ENCODE measurements at places on chromosomes 16 and 17.

DNA sequence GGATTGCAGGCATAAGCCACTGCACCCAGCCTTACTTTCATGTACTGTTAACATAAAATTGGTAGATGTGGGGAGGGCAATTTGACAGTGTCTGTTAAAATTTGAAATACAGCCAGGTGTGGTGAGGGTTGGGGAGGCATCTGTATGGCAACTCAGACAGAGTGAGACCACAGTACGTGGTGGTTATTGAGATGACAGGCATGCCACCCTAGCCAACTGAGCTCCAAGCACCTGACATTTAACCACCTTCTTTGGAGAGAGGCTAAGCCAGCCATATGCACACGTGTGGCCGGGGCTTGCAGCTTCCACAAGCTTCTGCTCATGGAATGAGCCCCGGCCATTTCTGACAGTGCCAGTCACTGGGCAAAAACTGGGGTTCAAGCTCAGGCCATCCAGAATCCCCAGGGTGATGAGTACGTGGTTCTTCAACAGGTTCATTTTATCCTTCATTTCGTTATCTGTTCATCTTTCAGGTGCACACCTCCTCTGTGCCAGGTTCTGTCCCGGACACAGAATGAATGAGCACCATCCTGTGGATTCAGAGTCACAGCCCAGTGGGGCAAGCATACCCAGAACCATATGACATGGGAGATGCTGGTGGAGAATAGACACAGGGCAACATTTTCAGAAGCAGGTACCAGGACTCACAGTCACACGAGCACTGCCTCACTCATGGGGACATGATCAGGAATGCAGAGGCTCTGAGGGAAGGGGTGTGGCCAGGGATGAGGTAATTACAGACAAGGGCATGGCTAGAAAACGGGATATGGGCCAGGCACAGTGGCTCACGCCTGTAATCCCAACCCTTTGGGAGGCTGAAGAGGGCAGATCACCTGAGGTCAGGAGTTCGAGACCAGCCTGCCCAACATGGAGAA is 36.2 kb downstream of the C16orf82 start:
- DNase-seq = no peak

DNA sequence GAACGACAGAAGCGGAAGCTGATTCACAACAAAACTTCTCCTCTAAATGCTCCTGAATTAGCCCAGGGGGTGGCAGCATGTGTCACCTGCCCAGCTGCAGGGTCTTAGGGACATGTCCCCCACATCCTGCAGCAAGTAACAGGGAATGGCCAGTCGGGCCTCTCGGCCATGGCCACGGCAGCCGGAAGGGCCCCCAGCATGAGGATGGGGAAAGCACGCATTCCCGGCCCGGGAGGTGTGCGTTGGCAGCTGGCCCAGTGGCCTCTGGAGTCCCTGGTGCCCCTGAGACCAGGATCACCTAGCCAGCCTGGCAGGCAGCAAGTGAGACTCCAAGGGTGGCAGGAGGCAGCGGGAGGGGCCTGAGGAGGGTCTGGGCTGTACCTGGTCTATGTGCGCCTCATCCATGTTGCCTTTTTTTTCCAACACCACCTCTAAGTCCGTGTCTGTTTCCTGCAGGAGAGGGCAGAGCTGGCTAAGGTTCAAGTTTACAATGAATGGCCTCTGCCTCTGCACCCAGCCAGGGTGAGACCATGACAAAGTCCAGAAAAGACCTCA is 7.0 kb downstream of the KNOP1 start:
- no peak for DNase-seq

DNA sequence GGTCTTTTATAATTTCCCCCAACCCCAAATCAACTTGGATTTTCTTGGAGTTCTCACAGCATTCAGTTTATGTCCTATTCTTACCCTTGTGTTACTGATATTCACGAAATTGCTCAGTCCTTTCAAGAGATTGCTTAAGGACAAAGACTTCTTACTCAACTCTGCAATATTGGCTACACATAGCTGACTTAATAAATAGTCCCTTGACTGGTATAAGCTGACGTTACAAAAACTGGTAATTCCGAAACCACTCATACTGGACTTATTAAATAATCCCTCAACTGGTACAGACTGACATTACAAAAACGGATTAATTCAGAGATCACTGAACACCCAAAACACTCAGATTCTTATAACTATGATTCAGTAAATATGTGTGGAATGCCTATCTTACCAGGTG is 860 bp downstream of the TIGD7 start:
- DNase-seq = no peak

DNA sequence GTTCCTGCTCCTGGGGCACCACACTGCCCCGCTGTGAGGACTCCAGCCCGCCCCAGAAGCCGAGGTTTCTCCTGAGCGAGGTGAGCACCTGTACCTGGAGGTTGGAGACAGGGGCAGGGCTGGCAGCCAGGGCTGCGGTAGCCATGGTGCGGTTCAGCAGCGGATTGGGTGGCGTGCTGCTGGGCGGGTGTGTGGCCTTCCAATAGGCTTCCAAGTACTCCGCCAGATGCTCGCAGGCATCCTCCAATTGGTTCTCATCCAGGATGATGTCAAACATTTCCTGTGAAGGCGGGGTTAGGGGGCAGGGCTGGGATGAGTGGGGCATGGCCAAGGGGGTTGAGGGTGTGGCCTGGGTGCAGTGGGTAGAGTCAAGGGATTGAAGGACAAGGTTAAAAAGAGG is 11.3 kb upstream of the ARL5C start:
- no peak for DNase-seq

DNA sequence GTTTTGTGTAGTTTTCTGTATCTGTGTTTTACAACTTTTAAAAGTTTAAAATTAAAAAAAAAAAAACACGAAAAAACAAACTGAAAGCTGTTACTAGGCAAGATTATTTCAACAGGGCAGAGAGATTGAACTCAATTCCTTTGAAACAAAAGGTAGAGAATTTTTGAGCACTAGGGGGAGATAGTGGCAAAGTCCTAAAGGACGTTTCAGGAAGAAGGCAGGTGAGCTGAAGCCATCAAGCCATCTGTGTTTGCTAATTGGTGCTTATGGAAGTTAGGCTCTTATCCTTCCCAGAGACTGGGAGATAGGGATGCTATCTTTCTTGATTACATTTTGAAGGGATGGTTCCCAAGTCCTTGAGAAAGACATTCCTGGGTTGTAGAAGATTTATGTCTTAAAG is 70.6 kb upstream of the CLEC3A start:
- peak; percentile 9 for DNase-seq
